ENCODE measurements at places on chromosomes 4 and X.

DNA sequence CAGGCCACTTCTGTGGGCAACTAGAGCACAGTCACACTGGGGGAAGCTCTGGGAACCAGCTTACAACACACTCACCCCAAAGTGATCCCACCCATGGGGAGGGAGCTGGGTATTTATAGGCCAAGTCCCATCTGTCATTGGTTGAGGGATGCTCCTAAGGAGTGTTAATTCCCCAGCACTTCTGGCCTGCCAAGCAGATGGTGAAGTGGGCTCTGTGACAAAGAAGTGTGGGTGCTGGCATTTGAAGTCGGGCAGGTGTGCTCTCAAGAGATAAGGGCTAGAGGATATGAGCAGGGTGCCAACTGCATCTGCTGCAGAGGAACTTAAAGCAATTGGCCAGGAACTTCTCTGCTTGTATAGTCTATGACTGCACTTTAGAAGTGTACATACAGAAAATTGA lies 30.9 kb downstream of the PTCHD1 start:
- DNase-seq, result no peak
- no peak overlapping the region for H3K27ac ChIP-seq
- H3K27me3 ChIP-seq, result no peaks in the 10 kb centered on the region
- H3K36me3 ChIP-seq, result no peaks in the 10 kb centered on the region
- no peak overlapping the region for H3K4me3 ChIP-seq
- no peaks in the 10 kb centered on the region for H3K4me1 ChIP-seq

DNA sequence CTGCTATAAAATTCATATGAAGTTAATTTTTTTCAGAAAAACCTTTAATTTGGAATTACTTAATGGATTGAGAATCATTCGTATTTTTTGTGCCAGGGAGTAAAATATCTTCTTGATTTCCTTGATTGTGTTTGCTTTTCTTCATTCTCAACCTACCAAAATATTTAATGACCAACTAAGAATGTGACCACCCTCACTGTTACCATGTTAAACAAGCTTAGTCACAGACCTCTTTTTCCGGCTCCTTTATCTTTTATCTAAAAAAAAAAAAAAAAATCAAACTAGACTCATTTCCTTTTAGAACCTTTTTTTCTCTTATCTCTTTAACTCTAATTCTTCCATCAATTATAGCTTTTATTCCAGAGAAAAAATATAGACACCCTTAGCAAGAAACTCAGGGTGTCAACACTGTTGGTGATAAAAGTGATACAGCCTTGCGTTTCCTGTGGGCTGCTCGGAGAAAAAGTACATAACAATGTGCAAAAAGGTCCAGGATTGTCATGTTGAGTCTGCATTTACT lies 20.6 kb upstream of the HPGDS start:
- H3K27me3 ChIP-seq, result no peaks in the 10 kb centered on the region
- no peak overlapping the region for H3K27ac ChIP-seq
- H3K4me1 ChIP-seq, result no peaks in the 10 kb centered on the region
- no peak overlapping the region for H3K4me3 ChIP-seq
- no peaks in the 10 kb centered on the region for H3K36me3 ChIP-seq
- no peak for DNase-seq

DNA sequence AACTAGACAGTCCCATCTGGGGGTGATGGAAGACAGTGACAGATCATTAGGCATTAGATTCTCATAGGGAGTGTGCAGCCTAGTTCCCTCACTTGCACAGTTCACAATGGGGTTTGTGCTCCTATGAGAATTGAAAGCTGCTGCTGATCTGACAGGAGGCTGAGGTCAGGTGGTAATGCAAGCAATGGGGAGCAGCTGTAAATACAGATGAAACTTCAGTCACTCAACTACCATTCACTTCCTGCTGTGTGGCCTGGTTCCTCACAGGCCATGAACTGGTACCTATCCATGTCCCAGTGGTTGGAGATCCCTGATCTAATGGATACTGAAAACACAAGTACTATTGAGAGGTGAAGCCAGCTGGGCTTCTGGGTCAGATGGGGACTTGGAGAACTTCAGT lies 72.5 kb downstream of the AGTR2 start:
- H3K36me3 ChIP-seq, result no peaks in the 10 kb centered on the region
- H3K27me3 ChIP-seq, result no peaks in the 10 kb centered on the region
- H3K4me3 ChIP-seq, result no peak overlapping the region
- no peak for DNase-seq

GRCh38 chr4:74178798-74179197 lies 20.9 kb downstream of the MTHFD2L start:
- H3K27ac ChIP-seq, result no peak overlapping the region
- H3K4me1 ChIP-seq, result no peaks in the 10 kb centered on the region
- no peaks in the 10 kb centered on the region for H3K27me3 ChIP-seq

DNA sequence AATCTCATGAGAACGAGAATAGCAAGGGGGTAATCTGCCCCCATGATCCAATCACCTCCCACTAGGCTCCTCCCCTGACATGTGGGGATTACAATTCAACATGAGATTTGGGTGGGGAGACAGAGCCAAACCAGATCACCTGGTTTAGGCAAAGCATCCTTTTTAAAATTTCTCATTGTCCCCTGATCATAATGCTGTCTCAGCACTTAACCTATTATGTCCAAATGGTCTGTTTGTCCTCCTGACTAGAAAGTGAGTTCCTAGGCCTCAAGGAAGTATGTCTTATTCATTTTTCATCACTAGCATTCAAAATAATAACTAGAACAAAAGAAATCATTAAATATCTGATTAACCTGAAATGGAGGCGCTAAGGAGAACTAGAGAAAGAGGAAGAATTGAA lies 7.9 kb upstream of the PRMT9 start:
- H3K36me3 ChIP-seq, result no peaks in the 10 kb centered on the region
- H3K27me3 ChIP-seq, result no peaks in the 10 kb centered on the region
- no peaks in the 10 kb centered on the region for H3K4me1 ChIP-seq
- DNase-seq, result no peak

GRCh38 chr4:76691807-76692582 lies 205.9 kb downstream of the SOWAHB start:
- peak overlapping the region; percentile 7 for H3K27ac ChIP-seq
- no peaks in the 10 kb centered on the region for H3K36me3 ChIP-seq
- peaks cover 10% of the 10 kb centered on the region for H3K27me3 ChIP-seq
- H3K4me1 ChIP-seq, result peaks cover 6% of the 10 kb centered on the region
- DNase-seq, result no peak
- no peak overlapping the region for H3K4me3 ChIP-seq

DNA sequence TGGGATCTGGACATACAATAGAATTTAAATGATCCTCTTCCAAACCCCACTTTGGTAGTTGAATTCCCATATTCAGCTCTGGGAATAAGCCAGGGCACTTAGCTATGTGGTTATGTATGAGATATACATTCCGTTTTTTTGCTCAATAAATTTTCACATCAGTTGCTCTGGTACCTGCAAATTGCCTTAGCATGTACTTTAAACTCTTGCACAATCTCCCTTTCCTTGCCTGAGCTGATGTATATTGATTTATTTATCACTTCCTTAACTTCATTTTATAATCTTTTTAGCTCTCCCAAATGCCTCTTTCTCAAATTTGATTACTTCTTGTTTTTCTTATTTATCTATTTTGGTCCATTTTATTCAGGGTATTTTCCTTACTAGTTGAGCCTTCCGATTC lies 90.1 kb upstream of the AGA start:
- H3K4me1 ChIP-seq, result no peaks in the 10 kb centered on the region
- H3K36me3 ChIP-seq, result no peaks in the 10 kb centered on the region
- H3K27me3 ChIP-seq, result no peaks in the 10 kb centered on the region
- H3K27ac ChIP-seq, result no peak overlapping the region
- no peak overlapping the region for H3K4me3 ChIP-seq

GRCh38 chr4:69689599-69689998 lies 36.6 kb upstream of the UGT2A1 start:
- peak; percentile 89 for DNase-seq
- no peak overlapping the region for H3K27ac ChIP-seq
- H3K4me1 ChIP-seq, result peaks cover 12% of the 10 kb centered on the region
- no peak overlapping the region for H3K4me3 ChIP-seq
- no peaks in the 10 kb centered on the region for H3K36me3 ChIP-seq
- no peaks in the 10 kb centered on the region for H3K27me3 ChIP-seq

- no peak for DNase-seq
- no peaks in the 10 kb centered on the region for H3K36me3 ChIP-seq
- no peaks in the 10 kb centered on the region for H3K4me1 ChIP-seq
- H3K4me3 ChIP-seq, result no peak overlapping the region
- H3K27me3 ChIP-seq, result no peaks in the 10 kb centered on the region
- no peak overlapping the region for H3K27ac ChIP-seq
Observed at GRCh38 chr4:127463883-127464282, 168.9 kb upstream of the INTU start.

- no peaks in the 10 kb centered on the region for H3K36me3 ChIP-seq
- no peaks in the 10 kb centered on the region for H3K4me1 ChIP-seq
- H3K27me3 ChIP-seq, result no peaks in the 10 kb centered on the region
- H3K27ac ChIP-seq, result no peak overlapping the region
- H3K4me3 ChIP-seq, result no peak overlapping the region
- DNase-seq, result no peak
Observed at GRCh38 chr4:121472937-121473721, 92.3 kb upstream of the QRFPR start.

Measured in lung (tissue), 17 donors.